ENCODE measurements at places on chromosomes 16 and 17.

DNA sequence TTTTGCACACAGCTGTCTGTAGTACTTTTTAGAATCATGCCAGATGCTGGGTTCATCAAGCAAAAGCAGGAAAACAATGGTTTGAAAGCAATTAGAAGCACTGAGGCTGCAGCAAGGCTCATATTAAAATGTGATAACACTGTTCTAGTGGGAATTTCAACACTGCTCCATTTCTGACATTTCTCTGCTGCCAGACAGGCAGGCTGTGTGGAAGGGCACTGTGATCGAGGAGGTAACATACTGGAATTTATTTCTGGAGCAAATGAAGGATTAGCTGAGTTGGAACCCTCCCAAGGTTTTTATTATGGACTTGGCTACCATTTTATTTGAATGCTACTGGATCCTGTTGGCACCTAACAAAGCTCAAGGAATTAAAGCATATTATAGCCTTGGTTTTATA lies 66.9 kb downstream of the SKAP1 start:
- no peak for DNase-seq

- no peak for DNase-seq
These were observed 27.2 kb upstream of the C16orf95 start for GRCh38 chr16:87344165-87344930.

DNA sequence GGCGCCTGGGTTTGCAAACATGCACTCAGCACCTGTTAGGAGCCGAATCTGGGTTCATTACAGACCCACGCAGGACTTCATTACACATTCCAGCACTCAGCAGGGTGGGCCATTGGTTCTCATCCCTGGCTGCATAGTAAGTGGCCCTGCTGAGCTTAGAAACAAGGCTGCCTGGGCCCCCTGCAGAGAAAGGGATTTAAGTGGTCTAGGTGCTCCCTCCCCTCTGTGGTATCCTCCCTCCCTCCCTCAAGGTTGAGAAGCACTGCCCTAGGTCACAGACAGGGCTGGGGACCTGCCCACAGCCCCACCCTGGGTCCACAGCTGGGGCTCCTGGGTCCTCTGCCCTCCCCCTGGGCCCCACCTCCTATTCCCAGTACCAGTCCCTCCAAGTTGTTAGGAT lies 28.3 kb downstream of the WNT3 start:
- DNase-seq = no peak

- no peak for DNase-seq
These were observed 253.0 kb upstream of the AXIN2 start for GRCh38 chr17:65814418-65814817.

DNA sequence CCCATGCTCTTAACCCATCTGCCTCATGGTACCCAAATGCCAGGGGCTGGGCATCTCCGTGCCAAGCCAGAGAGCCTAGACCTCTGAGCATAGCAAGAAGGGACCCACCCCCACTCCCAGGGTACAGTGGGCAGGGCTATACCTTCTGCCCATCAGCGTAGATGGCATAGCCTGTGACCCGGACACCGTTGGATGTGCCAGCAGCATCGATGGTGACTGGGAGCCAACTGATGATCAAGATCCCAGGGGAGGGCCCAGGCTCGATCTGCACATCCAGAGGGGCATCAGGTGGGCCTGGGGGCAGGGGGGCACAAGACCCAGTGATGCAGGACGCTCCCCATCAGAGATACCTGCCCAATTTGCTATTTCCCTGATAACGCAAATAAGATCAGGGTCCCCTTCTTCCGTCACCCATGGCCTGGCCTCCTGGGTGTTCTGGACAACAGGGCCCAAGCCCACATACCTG lies 17.1 kb downstream of the TSPOAP1 start:
- no peak for DNase-seq

DNA sequence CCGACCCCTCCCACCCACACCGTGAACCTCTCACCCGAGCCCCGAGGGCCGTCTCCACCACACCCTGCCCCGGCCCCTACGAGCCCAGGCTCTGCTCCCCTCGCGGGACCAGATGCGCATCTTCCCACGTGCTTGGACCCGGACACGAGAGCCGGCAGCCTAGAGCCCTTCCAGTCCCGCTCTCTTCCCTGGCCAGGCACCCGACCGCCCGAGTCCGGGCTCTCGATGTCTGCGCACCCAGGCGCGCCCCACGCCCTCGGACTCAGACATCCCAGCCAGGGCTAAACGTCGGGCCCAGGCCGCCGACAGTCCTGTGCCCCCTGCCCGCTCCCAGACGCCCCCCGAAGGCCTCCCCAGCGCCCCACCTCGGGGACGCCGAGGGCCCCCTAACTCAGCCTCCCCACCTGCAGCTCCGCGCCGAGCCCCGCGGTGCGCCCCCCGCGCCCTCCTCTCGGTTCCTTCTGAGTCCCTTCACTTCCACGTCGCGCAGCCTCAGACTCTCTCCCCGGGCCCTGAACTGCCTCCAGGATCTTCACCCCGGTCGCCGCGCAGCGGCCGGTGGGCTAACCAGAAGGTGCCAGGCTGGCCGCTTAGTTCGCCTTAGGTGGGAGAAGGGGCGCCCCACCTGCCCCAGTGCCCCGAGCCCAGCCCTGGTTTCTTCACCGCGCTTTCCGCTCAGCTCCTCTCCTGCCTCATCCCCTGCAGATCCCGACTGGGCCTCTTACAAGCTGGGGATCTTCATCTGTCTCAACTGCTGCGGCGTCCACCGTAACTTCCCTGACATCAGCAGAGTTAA lies 688 bp downstream of the ADAP2 start:
- DNase-seq = peak; percentile 17
